ENCODE measurements at places on chromosomes 7 and 10.

GRCh38 chr7:128793181-128793547 lies 1.4 kb downstream of the CCDC136 start:
- no peak for DNase-seq

DNA sequence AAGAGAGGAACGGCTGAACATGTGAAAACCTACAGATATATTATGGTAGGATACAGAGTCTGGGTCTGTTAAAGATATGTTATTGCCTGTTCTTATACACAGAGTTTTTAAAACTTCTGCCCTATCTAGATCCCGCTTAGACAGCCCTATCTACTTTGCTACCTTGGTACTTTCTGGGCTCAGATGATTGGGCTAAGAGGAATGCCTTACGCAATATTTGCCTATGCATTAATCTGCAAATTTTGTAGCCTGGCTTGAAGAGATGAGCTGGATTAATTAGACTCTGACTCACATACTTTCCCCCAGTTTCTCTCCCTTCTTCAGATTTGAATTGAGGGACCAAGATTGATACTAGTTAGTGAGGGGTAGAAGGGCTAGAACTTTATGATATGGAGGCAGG lies 33.6 kb upstream of the A1CF start:
- no peak for DNase-seq

GRCh38 chr10:13920031-13920430 lies 333.3 kb downstream of the PRPF18 start:
- no peak for DNase-seq

DNA sequence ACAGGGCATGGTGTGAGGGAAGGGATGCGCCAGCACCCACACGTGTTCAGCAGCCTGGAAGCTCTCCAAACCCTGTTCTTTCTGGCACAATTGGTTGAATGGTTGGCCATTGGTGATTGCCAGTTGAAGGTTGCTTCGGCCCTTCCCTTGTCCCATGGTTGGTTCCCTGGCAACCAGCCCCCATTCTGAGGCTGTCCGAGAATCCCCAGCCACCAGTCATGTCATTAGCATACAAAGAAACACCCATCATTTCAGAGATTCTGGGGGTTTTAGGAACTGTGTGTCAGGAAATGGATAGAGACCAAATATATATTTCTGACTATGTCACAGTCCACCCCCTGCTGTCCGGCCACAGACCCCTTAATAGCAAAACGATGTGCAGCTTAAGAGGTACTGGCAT lies 21.8 kb downstream of the FKBP6 start:
- no peak for DNase-seq

DNA sequence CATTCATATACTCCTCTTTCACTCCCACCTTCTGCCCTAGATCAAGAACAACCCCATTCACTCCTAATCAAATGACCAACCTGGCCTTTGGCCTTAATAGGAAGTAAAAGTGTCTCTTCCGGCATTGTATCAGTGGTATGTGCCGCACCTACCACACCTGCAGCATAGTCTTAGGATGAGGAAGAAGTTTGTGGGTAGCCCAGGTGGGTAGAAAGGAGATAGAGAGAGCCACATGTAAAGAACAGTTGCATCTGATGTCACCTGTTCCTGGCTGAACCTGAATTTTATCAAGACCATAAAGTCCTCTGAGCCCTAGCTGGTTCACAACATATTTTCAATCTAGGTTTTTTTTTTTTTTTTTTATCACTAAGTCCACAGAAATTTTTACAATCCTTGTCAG lies 55.5 kb upstream of the PTPN12 start:
- DNase-seq = no peak

DNA sequence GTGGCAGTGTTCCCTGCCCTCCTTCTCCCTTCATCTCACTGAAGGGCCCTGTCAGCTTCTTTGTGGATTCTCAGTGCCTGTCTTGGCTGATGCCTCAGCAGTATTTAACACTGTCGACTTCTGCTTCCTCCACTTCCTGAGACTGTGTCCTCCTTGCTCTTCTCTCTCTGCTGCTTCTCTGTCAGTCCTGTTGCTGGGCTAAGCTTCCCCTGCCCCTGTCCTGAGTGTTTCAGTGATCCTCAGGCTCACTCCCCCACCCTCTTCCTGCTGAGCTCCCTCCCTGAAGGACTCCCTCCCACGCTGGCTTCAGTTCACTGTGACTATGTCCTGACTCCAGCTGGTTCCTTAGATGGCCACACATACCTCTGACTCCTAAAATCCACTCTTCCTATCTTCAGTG lies 64.9 kb downstream of the CREM start:
- DNase-seq = peak; percentile 90

- no peak for DNase-seq
These were observed 19.9 kb upstream of the SEC61G start for GRCh38 chr7:54778696-54779540.

DNA sequence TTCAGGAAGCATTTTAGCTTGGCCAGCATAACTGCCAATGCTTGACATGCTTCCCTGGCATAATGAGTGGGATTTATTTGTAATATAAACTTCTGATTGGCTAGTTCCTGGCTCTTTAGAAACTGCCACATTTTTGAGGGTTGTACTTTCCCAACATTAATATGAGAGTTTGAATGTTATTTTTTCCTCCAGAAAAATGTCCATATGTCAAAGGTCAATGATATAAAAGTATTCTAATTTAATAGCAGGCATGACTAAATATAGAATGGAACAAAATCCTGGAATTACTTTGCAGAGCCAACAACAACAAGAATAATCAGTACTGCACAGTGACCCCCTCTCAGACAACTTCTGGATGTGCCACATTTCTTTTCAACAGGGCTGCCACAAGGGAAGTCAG lies 352.6 kb downstream of the PRPF18 start:
- no peak for DNase-seq

GRCh38 chr10:124946945-124947344 lies 5.0 kb downstream of the ZRANB1 start:
- no peak for DNase-seq

Data from suppressor macrophage treated with lipopolysaccharide for 1 hour (primary cell).